Ecto neural progenitor cell (in vitro differentiated cells): ENCODE measurements at places on chromosomes 2 and 18.

- DNase-seq, result no peak
These were observed 94.5 kb downstream of the LAMA1 start for GRCh38 chr18:7023063-7023580.

DNA sequence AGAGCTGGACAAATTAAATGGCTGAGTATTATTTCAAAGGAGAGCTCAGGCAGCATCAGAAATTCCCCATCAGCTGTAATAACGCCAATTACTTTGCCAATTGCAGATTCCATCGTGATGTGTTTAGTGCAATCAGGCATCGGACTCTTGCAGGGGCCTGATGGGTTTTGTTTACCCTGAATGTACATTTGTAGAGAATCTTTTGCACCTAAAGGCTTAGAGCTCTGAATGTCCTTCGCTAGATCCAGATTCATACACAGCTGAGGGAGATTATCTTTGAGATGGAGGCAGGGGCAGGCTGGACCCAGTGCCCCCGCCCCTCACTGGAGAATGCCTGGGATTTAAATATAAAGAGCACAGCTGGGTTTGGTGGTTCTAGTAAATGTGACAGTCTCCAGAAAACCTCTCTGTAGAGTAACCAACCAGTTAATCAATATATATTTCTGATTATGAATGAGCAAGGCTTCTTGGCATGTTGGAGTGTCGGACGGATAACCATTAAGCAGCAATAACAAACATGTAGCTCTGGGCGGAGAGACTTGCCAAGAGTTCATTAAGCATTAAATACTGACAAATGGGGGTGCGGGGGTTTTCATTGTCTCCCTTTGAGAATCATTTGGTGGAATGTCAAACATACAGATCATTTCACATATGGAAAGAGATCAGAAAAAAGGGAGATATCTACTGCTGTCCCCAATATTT lies 200.9 kb downstream of the SETBP1 start:
- no peak for DNase-seq

- DNase-seq, result no peak
These were observed 84.3 kb downstream of the FEZ2 start for GRCh38 chr2:36513661-36514060.

DNA sequence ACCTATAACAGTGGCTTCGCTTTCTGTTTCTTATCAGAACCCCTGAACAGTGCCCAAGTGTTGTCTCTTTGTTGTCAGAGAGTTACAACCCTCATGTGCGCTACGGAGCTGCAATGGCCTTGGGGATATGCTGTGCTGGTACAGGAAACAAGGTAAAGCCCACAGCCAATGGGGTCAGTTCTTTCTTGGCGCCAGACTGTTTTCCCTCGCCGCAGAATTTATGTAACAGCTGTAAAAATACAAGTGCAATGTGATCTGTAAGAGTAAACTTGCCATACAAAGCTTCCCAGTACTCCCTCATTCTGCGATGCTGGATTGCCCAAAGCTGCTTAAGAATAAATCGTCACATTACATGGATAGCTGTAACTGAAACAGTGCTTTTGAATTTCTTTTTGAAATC lies 13.9 kb upstream of the HTR2B start:
- no peak for DNase-seq

DNA sequence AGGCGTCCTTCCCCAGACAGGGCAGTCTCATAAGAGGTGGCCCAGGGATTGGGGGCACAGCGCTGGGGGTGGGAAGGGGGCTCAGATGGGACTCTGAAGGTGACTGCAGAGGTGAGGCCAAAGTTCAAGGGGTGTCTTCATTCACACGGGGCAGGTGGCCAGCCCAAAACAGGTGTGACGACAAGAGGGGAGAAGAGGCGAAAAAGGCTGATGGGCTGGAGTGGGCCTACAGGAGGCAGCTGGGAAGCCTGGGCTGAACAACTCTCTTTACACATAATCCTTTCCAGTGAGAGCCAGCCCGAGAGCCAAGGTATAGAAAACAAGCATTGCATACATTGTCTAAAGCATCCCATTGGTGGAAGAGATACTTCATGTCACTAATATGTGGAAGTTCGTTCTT lies 130.9 kb upstream of the ASB18 start:
- DNase-seq, result no peak

- DNase-seq, result no peak
These were observed 109.9 kb upstream of the PTPRM start for GRCh38 chr18:7457262-7457661.

GRCh38 chr18:1811282-1811681 lies 760.0 kb downstream of the METTL4 start:
- no peak for DNase-seq

DNA sequence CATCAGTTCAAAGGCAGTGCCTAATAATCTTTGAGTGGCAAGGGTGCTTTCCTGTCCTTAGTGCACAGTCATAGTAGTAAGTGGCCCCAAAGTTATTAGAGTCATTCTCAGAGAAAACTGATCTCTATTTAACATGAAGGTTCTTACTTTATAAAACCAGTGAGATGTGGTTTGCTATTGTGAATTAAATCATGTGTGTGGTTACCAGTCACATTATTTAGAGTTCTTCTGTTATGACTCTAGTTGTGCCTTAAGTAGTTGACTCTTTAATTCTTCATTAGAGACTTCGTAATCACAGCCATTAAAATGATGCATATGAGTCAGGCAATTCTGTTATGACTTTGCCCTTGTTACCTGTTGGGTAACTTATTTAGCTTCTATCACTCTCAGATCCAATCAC lies 1392.9 kb upstream of the ACVR2A start:
- no peak for DNase-seq

DNA sequence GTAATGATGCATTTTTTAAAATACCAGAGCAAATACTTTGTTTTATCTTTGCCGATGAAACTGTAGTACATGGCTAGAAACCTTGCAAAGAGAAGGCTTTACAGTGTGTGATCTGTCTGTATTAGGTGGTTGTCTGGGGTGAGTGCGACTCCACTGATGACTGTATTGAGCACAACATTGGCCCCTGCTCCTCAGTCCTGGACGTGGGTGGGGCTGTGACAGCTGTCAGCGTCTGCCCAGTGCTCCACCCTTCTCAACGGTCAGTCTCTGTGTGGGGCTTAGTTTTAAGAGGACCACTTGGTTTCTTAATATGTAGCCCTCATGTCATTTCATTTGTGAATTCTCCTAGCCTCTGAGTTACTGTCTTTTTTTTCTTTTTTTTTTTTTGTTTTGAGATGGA lies 17.4 kb upstream of the MOCOS start:
- no peak for DNase-seq

DNA sequence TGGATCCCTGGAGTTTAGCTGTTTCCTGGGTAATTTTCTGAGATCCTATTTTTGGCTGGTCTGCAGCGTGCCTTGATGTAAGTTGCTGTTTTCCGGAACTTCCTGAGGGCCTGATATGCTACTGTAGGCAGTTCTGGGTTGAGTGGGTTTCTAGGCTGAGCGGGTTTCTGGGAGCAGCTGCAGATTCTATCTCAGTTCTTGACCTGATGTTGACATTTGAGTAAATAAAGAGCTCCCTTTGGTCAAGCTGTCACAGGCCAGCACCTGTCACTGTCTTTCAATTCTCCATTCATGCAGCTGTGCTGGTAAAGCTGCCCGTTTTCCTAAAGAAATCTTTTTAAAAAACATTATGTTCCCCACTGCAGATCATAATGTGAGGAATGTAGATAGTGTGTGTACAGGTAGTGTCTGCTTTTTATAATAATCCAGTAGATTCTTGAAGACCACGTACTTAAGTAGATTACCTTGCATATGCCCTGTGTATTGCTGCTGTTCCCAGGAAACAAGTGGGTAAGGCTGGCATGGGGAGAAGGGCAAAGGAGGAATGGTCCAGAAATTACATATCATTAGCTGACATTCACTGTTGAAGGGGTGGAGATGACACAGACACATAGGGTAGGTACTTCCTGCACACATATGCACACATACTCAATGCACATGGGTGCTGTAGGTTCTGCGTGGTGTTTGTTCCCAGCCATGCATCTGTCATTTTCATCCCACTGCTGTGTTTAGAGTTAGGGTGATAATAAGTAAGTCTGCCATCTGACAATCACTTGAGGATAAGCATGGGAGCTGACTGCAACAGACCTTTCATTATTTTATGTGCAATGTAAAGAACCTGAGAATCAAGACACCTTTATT lies 25.9 kb downstream of the CD28 start:
- no peak for DNase-seq

- no peak for DNase-seq
These were observed 15.9 kb downstream of the TWIST2 start for GRCh38 chr2:238863749-238864206.

DNA sequence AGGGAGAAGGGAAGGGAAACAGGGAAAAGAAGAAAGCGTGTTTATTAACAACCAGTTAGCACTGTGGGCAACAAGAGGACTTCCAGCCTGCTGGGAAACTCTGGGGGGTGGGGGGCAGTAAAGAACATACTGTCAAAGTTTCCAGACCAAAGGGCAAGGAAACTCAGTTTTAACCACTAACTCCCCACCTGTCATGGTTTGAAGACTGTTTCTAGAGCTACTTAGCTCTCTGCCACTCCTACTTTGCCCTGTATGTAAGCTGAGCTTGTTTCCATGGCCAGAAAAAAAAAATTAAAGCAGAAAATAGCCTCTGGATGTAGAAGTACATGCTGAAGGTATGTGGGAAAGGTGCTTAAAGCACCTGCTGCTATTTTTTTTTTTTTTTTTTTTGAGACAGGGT lies 11.0 kb upstream of the PTPN2 start:
- no peak for DNase-seq

DNA sequence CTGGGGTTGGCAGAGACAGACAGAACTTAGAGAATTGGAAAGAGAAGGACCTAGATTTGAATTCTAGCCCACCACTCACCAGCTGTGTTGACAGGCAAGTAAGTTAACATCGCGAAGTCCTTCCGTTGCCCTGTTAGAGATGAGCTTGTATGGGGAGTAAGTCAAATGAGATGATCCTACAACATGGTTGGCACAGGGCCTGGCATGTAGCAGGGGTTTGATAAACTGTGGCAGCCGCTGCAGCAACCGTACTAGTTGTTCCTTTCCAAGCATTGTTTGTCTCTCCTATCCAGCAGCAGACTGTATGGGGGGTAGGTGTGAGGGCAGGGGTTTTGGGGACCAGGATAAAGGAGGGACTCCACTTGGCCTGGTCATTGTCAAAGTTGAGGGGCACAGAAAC lies 16.0 kb downstream of the TET3 start:
- no peak for DNase-seq

GRCh38 chr2:241815477-241816430 lies 6.8 kb downstream of the NEU4 start:
- no peak for DNase-seq

DNA sequence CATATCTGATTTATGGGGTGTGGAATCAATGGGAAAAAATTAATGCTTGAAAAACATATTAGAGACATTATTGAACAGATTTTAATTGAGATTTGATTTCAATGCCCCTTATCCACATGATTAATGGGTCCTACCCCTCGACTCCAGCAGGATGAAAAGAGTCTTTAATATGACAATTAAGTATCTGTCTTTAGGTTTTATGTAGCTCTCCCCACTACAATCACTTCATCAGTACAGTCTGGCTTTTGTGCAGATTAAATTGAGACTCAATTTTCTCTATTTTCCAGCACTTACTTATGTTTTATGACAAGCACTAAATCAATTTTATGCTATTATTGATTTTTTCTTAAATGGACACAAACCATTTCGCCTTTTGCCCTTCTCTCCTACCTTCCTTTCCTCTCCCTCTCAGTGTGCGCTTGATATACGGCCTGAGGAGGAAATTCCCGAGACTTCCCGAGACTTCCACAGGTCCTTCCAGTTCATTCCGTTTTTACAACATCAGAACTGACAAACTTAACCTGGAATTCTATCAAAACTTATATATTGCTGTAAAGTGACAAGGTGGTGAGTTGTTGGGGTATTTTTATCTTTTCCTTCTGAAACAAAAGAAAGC lies 555.1 kb upstream of the SALL3 start:
- no peak for DNase-seq

DNA sequence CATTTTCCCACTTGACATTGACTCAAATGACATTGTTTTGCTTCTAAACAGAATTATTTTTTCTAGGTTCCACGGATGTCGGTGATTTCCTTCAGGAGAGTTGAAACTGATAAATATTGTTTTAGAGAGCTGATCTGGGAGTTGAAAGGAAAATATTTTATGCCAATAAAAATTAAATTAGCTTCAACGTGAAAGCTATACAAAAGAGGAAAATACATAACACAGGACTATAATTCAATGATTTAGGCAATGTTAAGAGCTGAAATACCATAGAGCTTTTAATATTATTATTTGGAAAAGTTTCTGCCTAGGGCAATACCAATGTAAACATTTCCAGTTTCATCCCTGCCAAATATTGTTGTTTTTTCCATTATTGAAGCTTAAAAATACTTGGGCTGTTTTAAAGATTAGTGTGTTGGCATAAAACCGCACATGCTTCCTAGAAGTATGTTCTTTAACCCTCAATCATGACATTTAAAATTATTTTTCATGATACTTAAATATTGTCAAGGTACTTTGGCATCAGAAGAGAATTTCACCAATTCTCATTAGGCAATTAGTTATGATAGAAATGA lies 18.6 kb upstream of the PDE1A start:
- no peak for DNase-seq

DNA sequence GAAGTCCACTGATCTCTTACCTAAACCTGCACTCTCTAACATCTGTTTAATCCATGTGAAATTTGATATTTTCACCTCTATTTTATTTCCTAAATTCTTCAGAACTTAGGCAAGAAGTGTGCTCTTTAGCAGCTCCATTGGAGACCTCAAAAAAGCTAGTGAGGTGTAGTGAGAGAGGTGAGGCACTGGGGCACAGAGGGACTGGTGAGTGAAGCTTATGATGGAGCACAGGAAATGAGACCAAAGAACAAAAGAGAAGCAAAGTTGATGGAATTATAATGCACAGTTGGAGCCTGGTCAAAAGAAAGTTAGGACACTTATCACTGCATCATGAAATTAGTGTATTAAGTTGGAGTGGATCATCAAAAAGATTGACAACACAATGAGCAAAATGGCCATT lies 1050.7 kb upstream of the NRXN1 start:
- DNase-seq, result no peak

GRCh38 chr2:73982140-73982617 lies 2.5 kb upstream of the TET3 start:
- DNase-seq, result no peak

- no peak for DNase-seq
These were observed 35.1 kb upstream of the MAPRE2 start for GRCh38 chr18:35005963-35006577.

DNA sequence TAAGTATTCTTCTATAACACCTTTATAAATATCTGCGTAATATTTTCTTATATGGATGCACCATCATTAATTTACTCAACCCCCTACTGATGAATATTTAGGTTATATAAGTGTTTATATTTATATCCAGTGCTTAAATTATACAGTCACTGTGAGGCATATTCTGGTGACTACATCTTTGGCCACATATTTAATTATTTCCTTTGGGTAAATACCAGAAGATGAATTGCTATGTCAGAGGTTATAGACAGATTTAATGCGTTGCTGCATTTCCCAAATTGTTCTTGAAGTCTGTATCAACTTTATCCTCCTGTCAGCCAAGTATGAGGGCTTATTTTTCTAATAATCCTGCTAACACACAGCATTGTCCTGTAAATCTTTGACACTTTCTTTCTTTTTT lies 18.7 kb downstream of the DYSF start:
- DNase-seq, result no peak

GRCh38 chr2:121309801-121310200 lies 24.8 kb upstream of the TFCP2L1 start:
- peak; percentile 18 for DNase-seq

- peak; percentile 74 for DNase-seq
These were observed 8.1 kb downstream of the LBH start for GRCh38 chr2:30239308-30239985.

GRCh38 chr2:157087373-157088002 lies 170.0 kb upstream of the GALNT5 start:
- DNase-seq, result no peak

- DNase-seq, result no peak
These were observed 603.7 kb downstream of the ARHGAP15 start for GRCh38 chr2:143732871-143733270.
